ENCODE measurements at places on chromosomes 3 and 15.

DNA sequence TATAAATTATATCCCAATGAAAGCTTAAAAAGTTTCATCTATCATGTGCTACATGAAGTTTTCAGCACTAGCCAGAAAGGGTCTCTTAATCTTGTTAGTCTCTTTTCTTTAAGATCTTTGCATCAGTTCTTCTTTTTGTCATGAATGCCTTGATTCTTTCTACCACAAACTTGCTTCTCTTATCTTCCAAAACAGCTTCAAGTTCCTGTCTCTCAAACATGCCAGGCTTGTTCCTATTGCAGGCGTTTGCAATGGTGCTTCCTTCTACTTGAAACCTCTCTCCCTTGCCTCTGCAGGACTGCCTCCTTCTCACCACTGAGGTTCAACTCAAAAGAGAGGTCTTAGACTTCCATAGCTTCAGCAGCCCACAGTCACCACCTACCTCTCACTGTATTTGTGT lies 104.3 kb upstream of the FRMD4B start:
- DNase-seq, result no peak

DNA sequence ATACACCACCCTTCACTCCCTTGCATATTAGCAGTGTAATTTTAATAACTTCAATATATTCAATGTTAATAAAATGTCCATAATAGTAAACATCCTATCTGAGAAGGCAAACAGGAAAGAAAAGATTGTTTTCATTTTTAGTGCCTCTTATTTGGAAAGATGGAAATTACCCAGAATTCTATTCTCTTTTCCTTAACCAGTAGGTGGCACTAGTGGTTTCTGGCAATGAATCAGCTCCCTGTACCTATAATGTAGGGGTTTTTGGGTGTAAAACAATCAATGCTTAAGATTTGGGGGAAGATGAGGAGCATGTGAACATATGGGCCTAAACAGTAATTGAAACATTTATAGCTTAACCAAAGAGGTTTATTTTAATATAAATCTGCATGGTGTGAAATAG lies 5.7 kb upstream of the SEMA6D start:
- no peak for DNase-seq

DNA sequence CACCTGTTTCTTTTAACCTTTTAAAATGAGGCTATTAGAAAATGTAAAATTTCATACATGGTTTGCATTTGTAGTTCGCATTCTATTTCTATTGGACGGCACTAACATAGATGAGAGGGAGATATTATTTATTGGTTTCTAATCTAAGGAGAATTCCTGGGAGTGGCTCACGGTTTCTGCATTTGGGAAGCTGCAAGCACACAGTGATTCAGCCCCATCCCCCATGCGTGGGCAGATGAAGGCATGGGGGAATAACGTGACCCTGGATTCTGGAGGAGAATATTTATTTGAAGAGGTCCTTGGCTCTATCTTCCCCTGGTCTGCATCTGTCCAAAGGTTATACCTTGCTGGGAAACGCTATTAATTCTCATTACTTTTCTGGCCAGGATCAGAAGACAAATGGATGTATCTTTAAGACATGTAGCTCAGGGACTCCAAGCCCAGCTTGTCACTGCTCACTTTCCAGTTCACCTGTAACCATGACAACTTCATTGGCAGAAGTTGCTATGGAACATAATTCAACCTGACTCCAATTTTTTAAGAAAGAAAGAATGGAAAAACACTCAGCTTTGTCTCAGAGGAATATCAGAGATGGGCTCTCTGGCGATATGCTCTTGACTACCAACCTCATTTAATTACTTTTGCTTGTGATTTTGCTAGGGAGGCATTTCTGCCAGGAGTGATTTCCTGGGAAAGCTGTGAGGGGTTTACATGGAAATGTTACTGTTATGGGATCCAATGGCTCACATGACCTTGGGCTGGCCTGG lies 27.2 kb upstream of the POMGNT2 start:
- DNase-seq, result no peak

DNA sequence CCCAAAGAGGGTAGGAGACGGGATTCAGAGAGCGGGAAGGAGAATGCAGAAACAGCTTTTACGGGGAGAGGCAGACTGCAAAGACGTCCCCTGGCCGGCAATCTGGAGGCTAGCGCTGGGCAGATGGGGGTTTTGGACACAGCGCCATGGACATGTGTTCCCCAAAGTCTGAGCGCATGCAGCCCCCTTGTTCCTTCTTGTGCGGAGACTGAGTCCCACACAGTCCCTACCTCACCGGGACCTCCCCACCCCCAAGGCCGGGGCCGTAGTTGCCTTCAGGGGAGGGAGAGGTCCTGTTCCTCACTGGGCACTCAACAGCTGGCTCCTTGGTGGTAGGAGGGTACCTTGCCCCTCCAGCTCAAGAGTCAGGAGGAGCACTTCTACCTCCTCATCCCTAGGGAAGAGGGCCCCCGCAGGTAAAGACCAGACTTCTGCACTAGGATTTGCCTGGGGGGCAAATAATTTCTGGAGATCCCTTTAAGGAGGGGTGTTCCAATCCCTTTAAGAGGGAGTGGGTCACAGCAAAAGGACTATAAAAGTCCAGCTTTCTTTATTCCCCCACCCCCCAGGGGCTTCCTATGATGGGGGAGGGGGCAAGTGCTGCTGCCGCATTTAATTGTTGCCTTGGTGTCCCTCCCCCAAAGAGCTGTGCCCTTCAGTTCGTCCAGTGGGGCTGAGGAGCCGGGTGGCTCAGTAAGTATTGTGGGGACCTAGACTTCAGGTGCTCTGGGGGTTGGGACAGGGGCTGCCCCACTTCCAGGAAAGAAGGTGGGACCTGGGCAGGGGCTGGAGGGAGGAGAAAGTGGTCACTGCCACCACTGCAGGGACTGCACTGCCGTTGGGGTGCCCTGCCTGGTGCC lies 3.6 kb upstream of the BAHD1 start:
- no peak for DNase-seq

- DNase-seq, result no peak
Observed at GRCh38 chr15:77346245-77347036, 73.5 kb downstream of the PEAK1 start.

DNA sequence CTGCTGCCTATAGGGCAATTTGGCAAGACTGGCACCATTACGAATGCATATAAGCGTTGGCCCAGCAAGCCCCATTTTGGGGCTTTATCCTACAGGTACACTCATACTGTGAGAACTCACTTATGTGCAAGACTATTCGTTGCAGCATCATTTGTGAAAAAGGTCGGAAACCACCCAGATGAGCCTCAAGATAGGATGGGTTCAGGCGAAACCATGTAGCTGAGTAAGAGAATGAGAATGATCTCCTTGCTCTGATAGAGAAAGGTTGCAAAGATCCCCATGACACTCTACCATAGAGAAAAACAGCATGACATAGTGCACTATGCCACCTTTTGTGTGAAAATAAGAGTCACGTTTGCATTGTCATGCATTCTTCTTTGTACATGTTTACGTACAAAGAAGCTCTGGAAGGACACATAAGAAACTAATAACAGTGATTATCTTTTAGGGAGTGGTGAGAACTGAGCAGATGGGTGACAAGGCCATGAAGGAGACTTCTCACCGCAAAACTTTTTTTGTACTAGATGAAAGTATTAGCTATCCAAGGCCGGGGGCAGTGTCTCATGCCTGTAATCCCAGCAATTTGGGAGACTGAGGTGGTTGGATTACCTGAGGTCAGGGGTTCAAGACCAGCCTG lies 50.0 kb downstream of the RHCG start:
- DNase-seq, result no peak

- DNase-seq, result no peak
Observed at GRCh38 chr3:158420654-158421396, 150.2 kb upstream of the MLF1 start.

GRCh38 chr15:69751566-69751965 lies 298.9 kb downstream of the RPLP1 start:
- DNase-seq, result no peak

- no peak for DNase-seq
Observed at GRCh38 chr15:96230526-96231181, 99.8 kb upstream of the NR2F2 start.

GRCh38 chr15:29410338-29410737 lies 140.7 kb upstream of the NSMCE3 start:
- DNase-seq, result no peak

DNA sequence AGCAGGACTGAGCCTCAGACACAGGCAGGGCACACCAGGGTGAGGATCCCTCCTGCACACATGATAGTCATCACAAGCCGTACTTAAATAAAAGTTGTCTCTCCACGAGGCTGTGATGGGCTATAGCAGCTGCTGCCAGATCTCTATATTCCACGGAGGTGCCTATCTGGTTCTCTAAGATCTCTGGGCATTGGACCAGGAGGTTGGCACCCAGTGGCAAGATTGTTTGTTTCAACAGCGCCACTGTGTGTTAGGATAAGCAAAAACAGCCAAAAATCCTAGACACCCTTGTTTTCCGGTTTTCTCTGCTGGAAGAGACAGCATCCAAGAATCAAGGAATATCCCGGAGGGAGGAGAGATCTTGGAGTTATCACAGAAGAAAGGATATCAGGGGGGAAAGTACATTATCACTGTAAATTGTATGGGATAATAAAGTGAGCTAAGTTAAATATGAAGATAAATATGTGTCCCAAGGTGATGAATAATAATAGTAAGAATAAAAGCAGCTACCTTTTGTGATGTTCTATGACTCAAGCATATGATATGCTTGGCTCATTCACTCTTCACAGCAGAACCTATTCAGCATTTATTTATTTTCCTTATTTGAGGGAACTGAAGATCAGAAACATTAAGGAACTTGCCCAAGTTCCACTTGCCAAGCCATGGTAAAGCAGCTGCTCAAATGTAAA lies 90.6 kb upstream of the AKAP13 start:
- no peak for DNase-seq

DNA sequence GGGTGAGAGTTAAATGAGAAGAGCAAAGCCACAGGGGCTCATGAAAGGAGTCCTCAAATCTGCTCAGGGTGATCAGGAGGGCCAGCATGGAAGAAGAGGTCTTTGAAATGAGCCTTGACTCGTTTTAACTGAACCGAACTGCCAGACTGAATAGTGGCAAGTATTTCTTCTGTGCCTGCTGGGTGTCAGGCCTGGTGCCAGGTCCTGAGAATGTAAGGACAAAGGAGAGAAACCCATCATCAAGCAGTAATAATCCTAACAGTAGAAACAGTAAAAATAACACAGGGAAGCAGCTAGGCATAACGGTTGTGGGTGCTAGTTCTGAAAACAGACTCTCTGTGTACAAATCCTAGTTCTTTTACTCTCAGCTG lies 40.4 kb upstream of the SMAD3 start:
- DNase-seq, result no peak

DNA sequence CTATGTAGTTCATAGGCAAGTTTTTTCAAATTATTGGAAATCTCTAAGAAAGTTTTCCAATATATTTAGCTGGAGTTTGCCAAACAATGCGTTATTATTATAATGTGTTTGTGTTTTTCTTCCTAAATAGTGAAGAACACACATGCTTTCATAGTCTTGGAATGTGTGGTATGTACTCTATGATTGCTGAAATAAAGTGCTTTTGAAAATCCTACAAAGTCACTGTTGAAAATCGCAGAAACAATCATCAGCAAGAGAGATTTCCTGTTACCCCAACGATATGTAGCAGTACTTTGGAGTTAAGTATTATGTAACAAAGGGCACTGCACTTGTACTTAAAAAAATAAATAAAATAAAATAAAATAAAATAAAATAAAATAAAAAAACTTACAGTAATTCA lies 796.2 kb downstream of the NAALADL2 start:
- DNase-seq, result no peak

- no peak for DNase-seq
Observed at GRCh38 chr3:48039487-48040190, 23.4 kb upstream of the MAP4 start.

GRCh38 chr3:197241173-197241572 lies 57.2 kb downstream of the DLG1 start:
- DNase-seq, result no peak

- no peak for DNase-seq
Observed at GRCh38 chr3:190616637-190617036, 102.8 kb downstream of the IL1RAP start.

- DNase-seq, result no peak
Observed at GRCh38 chr15:25937796-25938195, 74.7 kb upstream of the ATP10A start.

GRCh38 chr3:93843981-93844380 lies 129.7 kb downstream of the PROS1 start:
- DNase-seq, result no peak

- DNase-seq, result no peak
Observed at GRCh38 chr3:98628317-98628716, 34.9 kb upstream of the CPOX start.

- no peak for DNase-seq
Observed at GRCh38 chr3:58848826-58849225, 182.3 kb upstream of the FAM3D start.

- peak; percentile 15 for DNase-seq
Observed at GRCh38 chr3:39260957-39261356, 18.9 kb downstream of the CX3CR1 start.

- no peak for DNase-seq
Observed at GRCh38 chr15:91183596-91183995, 83.5 kb downstream of the SV2B start.

GRCh38 chr3:14492948-14493881 lies 46.9 kb downstream of the GRIP2 start:
- no peak for DNase-seq

DNA sequence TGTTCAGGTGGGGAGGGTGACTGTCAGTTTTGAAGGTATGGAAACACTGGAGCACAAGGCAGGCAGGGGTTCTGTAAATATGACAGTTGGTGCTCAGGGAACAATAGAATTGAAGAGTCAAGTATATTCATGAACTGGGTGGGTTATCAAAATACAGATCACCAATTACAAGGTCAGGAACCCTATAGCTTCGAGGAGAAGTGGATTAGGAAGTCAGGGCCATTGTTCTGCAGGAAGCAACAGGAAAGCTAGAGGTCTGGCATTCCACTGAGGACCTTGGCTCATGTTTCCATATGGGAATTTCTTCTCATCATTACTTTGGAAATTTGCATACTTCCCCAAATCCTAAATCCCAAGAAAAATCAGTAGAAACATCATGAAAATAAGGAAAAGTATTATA lies 125.9 kb downstream of the MYRIP start:
- no peak for DNase-seq

GRCh38 chr3:71130471-71131374 lies 452.8 kb downstream of the FOXP1 start:
- peak; percentile 43 for DNase-seq

DNA sequence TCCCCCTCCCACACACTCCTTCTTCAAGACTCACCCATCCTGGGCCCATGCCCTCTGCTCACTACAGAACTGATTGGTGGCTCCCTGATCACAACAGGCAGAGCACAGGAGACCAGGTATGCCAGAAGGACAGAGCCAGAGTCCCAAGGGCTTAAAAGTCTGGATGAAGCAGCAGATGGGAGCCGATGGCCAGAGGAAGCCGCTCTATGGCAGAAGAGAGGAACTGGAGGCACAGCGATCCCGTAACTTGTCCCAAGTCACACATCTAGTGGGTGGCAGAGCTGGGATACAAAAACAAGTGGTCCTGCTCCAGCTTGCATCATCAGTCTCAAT lies 20.7 kb downstream of the ITGA11 start:
- no peak for DNase-seq

DNA sequence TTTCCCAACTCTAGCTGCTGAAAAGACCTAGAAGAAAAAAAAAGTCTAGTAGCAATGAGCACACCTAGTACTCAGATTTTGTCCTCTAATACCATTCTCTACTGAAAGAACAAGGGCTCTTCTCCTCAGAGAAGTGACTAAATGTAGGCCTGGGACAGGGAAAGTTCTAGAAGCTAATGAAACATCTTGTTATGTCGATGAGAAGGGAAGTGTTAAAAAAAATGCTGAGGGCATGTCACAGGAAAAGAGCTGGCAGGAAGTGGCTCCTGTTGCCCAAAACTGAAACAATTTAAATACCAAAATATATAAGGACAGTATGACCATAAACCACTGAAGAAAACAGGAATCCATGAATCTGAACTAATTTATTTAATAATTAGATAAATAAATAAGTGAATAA lies 581.4 kb upstream of the TBL1XR1 start:
- DNase-seq, result no peak

Measured in activated CD8-positive, alpha-beta memory T cell treated with anti-CD3 and anti-CD28 coated beads for 1 hour (primary cell).